ENCODE measurements at places on chromosomes 4 and X. TPM values are rescaled to one million over a fixed set of nuclear protein-coding genes. Genes with fewer than 3 reads are reported as not detected.

DNA sequence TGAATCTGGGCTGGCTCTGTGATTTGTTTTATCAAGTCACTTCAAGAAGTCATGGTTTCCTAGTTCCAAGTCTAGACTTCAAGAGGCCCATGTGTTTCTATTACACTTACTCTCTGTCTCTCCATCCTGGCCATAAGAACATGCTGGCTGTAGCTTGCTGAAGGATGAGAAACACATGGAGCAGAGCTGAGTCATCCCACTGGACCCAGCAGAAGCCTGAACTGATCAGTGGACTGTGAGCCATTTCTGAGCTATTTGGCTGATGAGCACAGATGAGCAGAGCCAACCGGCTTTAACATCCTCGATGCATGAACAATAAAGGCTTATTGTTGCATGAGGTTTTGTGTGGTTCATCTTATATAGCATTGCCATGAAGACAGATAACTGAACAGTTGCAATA is 290.6 kb upstream of the BOD1L1 start:
- peaks cover 7% of the 10 kb centered on the region for H3K27me3 ChIP-seq
- no peak overlapping the region for H3K4me3 ChIP-seq
- no peaks in the 10 kb centered on the region for H3K36me3 ChIP-seq
- H3K4me1 ChIP-seq, result no peaks in the 10 kb centered on the region
- H3K27ac ChIP-seq, result no peak overlapping the region

DNA sequence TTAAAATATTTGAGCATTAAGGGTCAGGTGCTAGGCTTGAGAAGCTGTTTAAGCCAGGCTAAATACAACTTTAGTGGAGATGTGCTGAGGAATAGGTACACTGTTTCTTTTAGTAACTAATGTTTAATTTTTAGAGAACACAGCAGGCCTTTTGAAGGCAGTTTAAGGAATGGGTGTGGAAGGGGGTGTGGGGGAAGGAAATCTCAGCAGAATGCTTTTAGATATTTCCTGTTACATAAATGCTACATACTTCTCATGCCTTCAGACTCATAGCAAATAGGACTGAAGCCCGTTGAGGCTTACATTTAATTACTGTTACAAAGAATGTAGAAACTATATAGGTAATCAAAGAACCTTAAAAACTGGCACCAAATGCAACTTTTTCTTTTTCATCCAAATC is 66.3 kb downstream of the WWC2 start:
- H3K4me3 ChIP-seq, result no peak overlapping the region
- DNase-seq, result no peak
- peaks cover 2% of the 10 kb centered on the region for H3K36me3 ChIP-seq
- peaks cover 6% of the 10 kb centered on the region for H3K4me1 ChIP-seq

- H3K36me3 ChIP-seq, result no peaks in the 10 kb centered on the region
- H3K27ac ChIP-seq, result no peak overlapping the region
- no peak overlapping the region for H3K4me3 ChIP-seq
Measured at GRCh38 chrX:138492371-138492770, 219.1 kb downstream of the FGF13 start.

The SPANXA1 gene
- not detected for total RNA-seq

The CENPVL1 gene
- not detected for total RNA-seq

DNA sequence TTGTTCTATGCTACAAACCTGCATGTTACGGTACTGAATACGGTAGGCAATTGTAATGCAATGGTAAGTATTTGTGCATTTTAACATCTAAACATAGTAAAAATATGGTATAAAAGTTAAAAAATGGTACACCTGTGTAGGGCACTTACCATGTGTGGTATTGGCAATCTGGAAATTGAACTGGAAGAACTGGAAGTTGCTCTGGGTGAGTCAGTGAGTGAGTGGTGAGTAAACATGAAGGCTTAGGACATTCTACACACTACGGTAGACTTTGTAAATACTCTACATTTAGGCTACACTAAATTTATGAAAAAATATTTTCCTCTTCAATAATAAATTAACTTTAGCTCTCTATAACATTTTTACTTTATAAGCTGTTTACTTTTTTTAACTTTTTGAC is 78.9 kb downstream of the RRAGB start:
- no peak for DNase-seq
- no peak overlapping the region for H3K4me3 ChIP-seq
- H3K4me1 ChIP-seq, result peaks cover 4% of the 10 kb centered on the region

The ANOS1 gene
- total RNA-seq, result not detected

DNA sequence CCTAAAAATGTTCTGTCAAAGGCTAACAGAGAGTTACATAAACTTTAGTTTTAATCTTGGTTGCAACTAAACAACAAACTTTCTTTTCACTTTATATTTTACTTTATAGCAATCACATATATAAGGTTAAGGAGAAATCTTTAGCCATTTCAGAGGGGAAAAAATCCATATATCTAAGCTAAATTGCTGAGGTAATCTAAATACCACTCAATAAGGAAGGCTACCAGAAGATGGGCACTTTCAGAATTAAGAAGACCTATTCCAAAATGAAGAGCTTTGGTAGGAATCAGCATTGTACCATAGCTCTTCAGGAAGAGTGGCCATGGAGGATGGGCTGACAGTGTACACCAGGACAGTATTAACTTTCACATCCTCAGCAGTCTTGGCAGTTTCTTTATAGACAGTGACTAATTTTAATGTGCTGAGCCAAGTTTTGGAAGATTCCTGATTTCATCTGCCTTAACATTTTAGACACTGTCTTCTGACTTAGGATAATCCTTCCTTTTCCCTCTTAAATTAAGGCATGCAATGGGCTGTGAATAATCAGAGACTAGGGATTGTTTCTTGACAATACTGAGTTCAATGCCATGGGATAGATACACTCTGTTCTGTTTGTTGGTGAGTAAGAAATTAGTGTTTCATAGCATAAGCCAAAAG is 7.1 kb downstream of the FAT4 start:
- no peak overlapping the region for H3K4me3 ChIP-seq
- peaks cover 41% of the 10 kb centered on the region for H3K27me3 ChIP-seq
- H3K27ac ChIP-seq, result no peak overlapping the region
- no peaks in the 10 kb centered on the region for H3K36me3 ChIP-seq

The NSUN7 gene
- 0.27 TPM for total RNA-seq

The CCDC120 gene
- total RNA-seq, result 2.1 TPM

The BMX gene
- total RNA-seq, result not detected

GRCh38 chr4:102868153-102868780 is 525 bp upstream of the CISD2 start:
- peak; percentile 30 for DNase-seq
- H3K4me3 ChIP-seq, result peak overlapping the region; percentile 94
- peak overlapping the region; percentile 97 for H3K27ac ChIP-seq
- no peaks in the 10 kb centered on the region for H3K27me3 ChIP-seq

DNA sequence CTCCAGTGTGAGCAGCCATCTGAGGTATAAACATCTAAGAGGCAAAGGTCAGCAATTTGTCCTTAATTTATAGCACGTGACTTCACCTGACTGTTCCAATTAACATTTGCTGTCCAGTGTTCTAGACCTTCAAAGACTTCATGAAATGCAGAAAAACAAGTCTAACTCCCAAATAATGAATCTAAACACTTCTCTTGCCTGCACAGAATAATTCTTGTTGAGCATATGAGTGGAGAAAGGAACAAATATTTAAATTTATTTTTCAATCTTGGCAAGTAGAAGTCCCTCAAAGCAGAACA is 12.0 kb downstream of the RFC1 start:
- H3K4me1 ChIP-seq, result peaks cover 83% of the 10 kb centered on the region
- peak overlapping the region; percentile 95 for H3K27ac ChIP-seq
- DNase-seq, result no peak
- H3K27me3 ChIP-seq, result no peaks in the 10 kb centered on the region

GRCh38 chr4:186078981-186079638 is 10.2 kb downstream of the TLR3 start:
- no peaks in the 10 kb centered on the region for H3K36me3 ChIP-seq
- DNase-seq, result no peak
- H3K27me3 ChIP-seq, result peaks cover 3% of the 10 kb centered on the region
- H3K4me3 ChIP-seq, result no peak overlapping the region
- H3K27ac ChIP-seq, result no peak overlapping the region

The GPRASP2 gene
- 2.0 TPM for total RNA-seq

The MAGEB2 gene
- not detected for total RNA-seq

- H3K4me1 ChIP-seq, result no peaks in the 10 kb centered on the region
- H3K36me3 ChIP-seq, result no peaks in the 10 kb centered on the region
Measured at GRCh38 chr4:162920649-162921048, 246.0 kb downstream of the NAF1 start.

- no peak for DNase-seq
- peaks cover 14% of the 10 kb centered on the region for H3K36me3 ChIP-seq
- no peak overlapping the region for H3K27ac ChIP-seq
- peaks cover 3% of the 10 kb centered on the region for H3K27me3 ChIP-seq
Measured at GRCh38 chrX:16873106-16873505, 2.9 kb upstream of the RBBP7 start.

DNA sequence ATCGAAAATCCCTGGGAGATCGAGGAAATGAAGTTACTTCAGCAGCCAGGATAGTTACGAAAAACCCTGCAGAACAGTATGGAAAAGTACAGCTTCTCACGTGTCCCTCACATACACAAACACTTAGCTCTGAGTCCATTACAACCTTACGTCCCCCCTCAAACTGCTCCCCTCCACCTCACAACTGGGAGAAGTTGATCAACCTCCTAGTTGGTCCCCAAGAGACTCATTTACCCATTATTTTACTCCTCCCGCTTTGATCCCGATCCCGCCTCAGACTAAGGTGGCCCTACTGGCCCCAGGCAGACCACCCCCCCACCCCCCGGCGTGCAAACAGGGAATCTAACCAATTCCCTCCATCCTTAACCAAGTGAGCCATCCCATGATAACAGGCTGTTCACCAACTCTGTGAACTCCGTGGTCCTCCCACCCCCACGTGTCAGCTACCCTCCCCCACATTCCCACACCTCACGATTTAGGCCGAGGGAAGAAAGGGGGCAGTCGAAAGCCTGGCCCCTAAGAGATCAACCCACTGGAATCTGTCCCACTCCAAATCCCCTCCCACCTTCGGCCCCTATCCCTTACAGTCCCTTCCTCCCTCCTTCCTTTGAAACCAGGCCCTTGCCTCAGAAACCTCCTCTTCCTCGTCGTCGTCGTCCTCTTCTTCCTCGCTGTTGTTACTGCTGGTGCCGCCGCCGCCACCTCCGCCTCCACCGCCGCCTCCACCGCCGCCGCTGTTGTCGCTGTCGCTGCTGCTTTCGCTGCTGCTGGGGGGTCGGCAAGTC is 755 bp downstream of the ANKRD17 start:
- peak overlapping the region; percentile 100 for H3K27ac ChIP-seq
- no peaks in the 10 kb centered on the region for H3K27me3 ChIP-seq
- H3K4me3 ChIP-seq, result peak overlapping the region; percentile 98
- H3K4me1 ChIP-seq, result peaks cover 57% of the 10 kb centered on the region
- DNase-seq, result peak; percentile 50

- H3K4me3 ChIP-seq, result no peak overlapping the region
- no peaks in the 10 kb centered on the region for H3K27me3 ChIP-seq
- no peak overlapping the region for H3K27ac ChIP-seq
Measured at GRCh38 chrX:54950730-54951375, 30.2 kb downstream of the TRO start.

Measured in activated naive CD4-positive, alpha-beta T cell treated with anti-CD3 and anti-CD28 coated beads for 36 hours (primary cell).